ENCODE measurements at places on chromosomes 4 and X.

GRCh38 chr4:109913596-109914241, 1.0 kb downstream of the EGF start:
- DNase-seq: no peak

DNA sequence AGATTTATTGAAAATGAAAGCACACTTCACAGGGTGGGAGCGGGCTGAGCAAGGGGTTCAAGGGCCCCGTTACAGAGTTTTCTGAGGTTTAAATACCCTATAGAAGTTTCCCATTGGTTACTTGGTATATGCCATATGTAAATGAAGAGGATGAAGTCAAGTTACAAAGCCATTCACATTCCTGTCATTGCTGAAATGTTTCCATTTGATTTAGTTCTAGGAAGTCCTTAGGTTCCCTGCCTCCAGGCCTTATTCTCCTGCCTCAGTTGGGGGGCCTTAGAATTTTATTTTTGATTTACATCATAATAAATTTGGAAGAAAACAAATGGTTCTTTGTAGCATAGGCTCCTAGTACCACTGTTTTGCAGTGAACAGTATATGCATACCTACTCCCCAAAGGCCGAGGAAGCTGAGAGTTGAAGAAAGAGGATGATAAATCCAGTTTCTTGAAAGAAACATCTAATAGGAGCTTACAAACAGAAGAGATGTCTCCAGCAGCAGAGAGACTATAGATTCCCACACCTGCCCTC, 31.8 kb downstream of the SERTM2 start:
- DNase-seq: no peak

- DNase-seq: no peak
These were observed 16.0 kb downstream of the LRPAP1 start for GRCh38 chr4:3516061-3516835.

- no peak for DNase-seq
These were observed 131.8 kb upstream of the LIMCH1 start for GRCh38 chr4:41406113-41406516.

DNA sequence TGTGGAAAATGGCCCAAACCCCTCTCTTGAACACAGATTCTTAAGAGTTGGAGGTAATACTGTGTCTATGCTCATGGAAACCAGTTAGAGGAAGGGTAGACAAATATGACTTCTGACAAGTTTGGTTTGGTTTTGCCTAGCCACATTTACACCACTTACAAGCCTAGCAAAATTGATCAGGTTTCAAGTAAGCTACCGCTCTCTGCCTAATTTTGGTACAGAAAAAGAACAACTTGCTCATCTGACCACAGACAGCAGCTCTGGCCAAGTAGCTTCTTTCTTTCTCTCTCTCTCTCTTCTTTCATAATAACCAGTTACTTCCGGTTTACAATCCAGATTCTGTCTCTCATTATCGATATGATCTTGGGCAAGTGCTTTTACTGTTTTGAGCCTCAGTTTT, 260.0 kb downstream of the GLUD2 start:
- DNase-seq: no peak

DNA sequence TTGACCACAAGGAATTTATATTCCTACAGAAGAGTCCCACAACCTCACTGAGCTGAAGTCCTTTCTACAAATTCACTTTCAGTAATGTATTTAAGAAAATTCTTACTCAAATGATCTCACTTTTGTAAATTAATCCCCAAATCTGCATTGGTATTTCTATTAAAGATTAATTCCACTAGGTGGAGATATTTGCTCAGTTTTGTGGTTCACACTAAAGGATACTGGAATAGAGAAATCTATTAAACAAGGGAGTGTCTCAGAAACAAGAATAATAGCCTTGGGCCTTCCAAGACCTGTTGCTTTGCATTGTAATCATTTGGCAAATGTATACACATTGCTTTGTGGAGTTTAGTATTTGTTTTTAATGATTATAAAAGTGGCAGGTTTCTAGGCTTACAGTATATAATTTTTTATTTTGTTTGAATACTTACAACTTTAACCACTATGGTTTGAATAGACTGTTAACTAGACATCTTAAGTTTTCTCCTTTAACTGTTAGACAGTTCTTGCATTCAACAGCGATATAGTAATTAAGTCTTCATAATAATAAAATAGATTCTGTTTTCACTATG, 25.9 kb downstream of the CFAP299 start:
- no peak for DNase-seq

DNA sequence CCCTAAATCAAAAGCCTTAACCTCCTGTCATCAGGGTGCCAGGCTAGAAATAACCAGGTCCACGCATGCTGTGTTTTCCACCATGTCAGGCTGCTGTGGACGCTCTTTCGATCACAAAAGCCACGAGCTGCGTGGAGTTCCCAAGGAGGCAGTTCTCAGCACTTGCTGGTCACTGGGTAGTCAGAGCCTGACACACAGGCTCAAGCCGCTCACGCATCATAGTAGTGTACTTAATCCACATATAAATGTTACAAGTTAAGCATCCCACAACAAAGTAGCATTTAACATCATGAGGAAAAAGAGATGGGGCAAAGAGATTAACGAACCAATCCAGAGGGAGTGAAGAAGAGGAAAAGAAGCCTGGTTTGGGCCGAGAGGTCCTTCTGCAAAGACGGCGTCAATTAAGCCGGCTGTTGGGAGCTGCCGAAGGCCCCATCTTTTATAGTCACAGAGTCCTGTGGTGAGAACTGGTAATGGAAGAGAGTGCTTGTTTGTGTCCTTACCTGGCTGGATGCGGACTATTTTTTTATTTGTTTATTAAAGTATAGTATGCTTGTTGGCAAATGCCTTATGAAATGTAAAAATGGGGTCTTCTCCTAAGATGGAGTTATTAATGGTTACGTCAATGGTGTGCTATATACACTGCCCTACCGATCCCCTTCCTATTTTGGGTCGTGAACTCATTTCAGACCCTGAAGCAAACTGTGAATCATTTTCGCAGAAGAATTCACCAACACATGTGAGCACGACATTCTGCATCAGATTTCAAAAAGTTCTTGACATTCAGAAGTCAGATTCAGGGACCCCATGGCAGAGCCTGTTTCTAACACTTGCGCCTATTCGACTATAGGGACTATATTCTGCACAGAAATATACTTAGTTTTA, 675 bp downstream of the PRIMPOL start:
- DNase-seq: no peak

GRCh38 chr4:142480244-142480643, 365.9 kb downstream of the INPP4B start:
- no peak for DNase-seq

DNA sequence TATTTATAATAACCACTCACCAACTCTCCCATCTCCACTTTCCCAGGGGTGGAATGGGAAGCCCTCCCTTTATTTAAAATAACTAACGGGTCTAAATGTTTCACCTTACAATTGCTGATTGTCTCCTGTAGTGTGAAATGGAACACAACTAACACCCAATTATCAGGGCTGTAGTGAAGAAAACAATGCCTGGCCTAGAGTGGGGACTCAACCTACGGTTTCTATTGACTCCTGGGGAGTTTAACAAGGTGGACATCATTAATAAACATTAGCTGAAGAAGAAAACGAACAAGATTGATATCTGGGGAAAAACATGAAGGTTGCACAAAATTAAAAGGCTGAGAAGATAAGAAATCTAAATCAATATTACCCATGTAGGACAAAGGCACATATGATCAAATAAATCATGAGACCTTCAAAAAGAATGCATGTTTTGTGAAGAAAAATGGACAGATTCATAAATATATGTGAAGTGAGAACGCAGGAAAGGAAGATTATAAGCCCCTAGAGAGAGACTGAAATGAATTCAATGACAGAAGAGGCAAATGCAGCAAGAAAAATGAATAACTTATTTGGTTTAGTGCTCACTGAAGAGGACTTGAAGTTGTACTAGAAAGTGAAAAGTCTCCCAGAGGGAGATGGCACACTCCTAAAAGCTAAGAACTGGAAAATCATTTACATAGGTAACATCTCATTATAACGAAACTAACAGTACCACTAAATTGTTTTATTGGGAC, 593.0 kb upstream of the AADAT start:
- DNase-seq: no peak

- no peak for DNase-seq
These were observed 20.2 kb upstream of the CCKAR start for GRCh38 chr4:26510334-26510964.
